Activated CD4-positive, alpha-beta T cell treated with anti-CD3 and anti-CD28 coated beads, Interleukin-2, amount 50 U/mL, for 24 hours (primary cell): ENCODE measurements at places on chromosomes 4 and X.

- no peak for DNase-seq
Measured at GRCh38 chr4:105137121-105137875, 9.4 kb upstream of the TET2 start.

GRCh38 chrX:149003863-149004660 is 501.0 kb downstream of the IDS start:
- DNase-seq: no peak

DNA sequence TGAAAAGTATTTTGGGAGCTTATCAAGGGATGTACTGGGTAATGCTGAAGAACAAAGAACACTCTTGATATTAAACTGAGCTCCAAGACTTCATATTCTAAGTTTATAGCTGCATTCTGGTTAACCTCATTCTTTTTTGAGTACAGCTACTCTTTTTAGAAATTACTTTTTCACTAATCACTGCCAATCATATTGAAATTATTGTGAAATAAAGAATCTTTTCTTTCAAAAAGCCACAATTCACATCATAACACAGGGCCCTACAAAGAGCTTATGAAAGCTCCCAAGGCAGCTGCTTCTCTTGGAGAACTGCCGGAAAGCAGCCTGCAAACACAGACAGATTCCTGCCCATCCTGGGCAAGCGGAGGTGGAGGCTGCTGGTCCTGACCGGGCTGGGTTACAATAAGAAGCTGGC is 121.4 kb downstream of the RNF150 start:
- no peak for DNase-seq

DNA sequence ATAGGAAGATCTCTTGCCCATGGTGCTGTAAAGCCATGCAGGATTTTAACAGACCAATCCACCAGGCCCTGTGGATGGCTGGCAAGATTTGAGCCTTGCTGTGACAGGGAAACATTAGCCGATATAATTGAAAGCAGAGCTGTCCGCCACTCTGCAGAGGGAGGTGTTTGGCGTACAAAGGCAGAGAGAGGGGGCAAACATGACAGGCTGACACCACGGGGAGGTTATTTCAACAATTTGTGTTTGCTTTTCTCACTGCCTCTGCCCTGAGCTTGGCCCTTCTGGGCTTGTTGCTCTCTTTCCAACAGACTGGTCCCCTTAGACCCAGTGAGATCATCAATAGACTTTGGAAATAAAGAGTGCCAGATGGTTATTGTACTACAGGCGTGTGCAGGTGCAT is 59.4 kb downstream of the CLNK start:
- no peak for DNase-seq

- no peak for DNase-seq
Measured at GRCh38 chrX:75390470-75390869, 116.6 kb downstream of the UPRT start.

- no peak for DNase-seq
Measured at GRCh38 chr4:180810581-180810980, 1432.6 kb upstream of the TENM3 start.
